ENCODE measurements at places on chromosomes 6 and 20.

DNA sequence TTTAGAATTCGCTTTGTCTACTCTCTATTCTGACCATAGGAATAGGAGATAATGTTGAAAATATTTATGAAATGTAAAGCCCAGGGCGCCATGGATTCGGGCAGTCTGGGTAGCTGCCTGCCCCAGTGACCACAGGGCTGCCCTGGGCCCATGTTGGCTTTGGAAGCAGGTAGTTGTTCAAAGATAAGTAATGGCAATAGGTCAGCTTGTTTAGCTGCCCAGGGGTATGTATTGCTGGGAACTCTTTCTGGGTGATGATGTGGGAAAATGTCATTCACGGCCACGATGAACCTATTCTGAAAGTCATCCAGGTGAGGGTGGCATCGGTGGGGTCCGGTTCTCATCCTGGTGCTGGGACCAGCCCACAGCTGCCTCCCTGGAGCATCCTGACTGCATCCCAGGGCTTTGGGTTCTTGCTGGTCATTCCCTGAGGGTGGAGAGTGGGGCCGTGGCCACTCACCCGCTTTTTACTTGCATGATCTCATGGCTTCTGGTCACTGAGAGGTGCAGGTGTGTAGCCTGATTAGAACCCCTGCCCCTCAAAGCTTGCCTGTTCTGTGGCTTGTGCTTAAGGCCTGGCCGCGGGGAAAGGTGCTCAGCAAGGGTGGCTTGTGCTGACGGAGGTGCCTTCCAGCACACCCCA, 102.8 kb downstream of the ERMARD start:
- no peak for DNase-seq

DNA sequence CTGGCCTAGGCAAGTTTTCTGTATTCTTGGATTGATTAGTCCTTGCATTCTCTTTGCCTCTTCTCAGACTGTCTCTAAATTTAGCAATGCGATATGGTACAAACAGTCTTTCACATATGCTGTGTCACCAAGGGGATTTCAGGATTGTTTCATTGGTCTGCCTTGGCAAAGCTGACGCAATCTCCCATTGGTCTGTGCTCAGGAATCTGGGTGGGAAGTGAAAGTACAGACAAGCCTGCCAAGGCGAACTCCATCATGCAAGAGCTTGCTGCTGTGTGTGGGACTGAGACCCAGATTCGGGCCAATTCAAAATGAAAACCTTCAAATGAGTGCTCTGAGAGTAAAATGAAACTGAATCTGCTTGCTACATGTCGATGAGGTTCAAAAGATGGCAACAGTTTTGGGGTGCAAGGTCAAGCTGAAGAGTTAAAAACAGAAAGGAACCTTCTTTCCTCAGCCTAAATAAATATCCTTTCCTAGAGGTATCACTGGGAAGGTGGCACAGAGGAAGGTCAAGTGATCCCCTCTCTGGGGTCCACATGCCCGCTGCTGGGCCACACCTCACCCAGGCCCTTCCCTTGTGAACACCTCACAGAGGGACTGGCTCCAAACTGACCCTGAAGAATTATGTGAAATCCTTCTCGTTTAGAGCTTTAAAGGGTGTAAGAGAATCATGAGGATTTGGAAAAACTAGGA, 198.8 kb upstream of the PREP start:
- DNase-seq = no peak

DNA sequence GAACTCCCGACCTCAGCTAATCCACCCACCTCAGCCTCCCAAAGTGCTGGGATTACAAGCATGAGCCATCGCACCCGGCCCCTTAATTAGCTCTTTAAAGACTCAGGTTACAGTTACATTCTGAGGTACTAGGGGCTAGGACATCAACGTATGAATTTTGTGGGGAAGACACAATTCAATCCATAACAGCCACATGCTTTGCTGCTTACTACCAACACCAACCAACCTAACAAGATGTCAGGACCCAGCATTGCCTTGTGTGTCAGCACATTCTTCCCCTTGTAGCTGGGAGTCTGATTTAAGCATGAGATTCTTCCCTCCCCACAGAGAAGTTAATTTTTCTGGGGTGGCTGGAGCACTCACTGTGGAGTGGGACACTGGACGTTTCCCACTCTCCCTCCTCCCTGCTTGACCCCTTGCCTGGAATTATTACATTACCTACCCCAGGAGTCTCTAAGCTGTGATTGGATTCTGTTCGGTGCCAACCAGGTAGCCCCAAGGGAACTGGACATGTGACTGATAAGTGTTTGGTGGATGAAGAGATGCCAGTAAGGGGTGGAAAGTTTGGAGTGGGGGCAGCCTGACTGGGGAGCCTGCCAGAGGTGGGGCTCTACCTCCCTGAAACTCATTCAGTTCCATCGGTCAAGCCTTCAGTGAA, 5.6 kb upstream of the PXMP4 start:
- no peak for DNase-seq

DNA sequence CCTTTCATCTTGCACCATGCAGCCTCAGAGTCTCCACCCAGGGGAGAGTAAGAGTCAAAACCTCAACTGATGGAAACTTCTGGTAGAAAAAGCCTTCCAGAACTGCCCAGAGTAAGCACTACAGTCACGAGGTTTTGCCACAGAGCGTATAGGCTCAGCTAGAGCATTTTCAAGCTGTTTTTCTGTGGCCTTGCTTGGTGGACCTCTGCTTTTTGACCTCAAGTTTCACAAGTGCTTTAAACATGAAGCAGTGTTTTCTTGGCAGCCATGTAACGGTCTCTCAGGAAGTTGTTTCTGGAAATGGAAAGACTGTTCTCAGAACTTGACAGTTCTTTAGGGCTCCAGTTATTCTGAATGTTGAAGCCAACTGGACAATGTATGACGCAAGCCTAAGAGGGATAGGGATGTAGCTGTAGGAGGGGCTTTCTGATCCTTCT, 146.5 kb downstream of the ZDHHC14 start:
- no peak for DNase-seq

DNA sequence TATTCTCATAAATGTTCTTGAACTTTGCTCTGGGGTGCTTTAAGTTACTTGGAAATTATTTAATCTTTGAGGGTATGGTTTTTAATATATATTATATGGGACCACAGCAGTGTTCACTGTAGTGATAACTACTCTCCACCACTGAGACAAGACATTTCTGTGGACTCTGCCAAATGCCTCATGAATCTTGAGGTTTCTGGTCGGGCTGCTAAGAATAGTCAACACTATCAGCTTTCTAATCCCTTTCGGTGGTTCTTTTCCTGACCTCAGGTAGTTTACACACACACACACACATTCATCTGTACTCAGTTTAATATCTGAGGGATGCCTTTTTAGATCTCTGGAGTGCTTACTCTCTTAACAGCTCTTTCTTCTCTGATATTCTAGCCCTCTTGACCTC, 500.7 kb downstream of the MAFB start:
- DNase-seq = no peak

- no peak for DNase-seq
Observed at GRCh38 chr20:62598761-62599194, 43.5 kb upstream of the SLCO4A1 start.

GRCh38 chr6:50539447-50539846, 173.9 kb upstream of the TFAP2D start:
- DNase-seq = no peak

DNA sequence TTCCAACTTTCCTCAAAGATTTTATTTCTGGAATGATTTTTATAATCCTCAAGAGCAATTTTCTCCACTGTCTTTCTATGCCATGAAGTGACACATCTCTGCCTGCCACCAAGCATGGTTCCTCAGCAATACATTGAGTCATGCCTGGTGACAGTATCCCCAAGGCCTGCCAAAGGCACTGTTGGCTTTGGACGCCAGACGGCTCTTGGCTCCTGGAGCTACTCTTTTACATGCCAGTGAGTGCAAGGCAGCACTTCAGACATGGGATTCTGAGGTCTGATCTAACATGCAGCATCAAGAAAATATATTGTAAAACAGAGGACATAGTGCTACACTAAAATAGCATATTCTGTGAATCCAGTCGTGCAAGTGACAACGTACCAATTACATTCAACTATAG, 20.1 kb upstream of the PLEKHG1 start:
- no peak for DNase-seq

- no peak for DNase-seq
Observed at GRCh38 chr6:14500809-14501208, 383.2 kb downstream of the CD83 start.

All from stimulated activated CD8-positive, alpha-beta memory T cell treated with anti-CD3 and anti-CD28 coated beads, Interleukin-12 subunit alpha, Interleukin-12 subunit beta, amount 100 ng/mL, for 1 hour (primary cell).